ENCODE measurements at places on chromosomes 2 and 18.

DNA sequence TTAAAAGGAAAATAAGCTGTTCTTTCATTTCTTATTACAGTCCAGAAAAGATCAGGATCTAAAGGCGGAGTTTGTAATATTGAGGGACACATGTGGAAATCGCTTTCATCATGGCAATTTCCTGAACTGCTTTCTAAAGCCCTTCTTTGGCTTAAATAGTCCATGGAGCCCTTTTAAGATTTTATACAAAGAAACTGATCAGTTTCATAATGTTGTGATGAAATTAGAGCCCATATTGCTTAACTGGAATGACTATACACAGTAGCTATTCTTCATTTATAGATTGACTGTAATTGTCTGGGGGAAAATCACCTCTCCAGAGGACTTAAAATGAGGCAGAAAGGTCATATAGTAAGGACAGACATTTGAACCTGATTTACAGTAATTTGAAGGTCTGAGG, 322.2 kb downstream of the ETAA1 start:
- DNase-seq = no peak

DNA sequence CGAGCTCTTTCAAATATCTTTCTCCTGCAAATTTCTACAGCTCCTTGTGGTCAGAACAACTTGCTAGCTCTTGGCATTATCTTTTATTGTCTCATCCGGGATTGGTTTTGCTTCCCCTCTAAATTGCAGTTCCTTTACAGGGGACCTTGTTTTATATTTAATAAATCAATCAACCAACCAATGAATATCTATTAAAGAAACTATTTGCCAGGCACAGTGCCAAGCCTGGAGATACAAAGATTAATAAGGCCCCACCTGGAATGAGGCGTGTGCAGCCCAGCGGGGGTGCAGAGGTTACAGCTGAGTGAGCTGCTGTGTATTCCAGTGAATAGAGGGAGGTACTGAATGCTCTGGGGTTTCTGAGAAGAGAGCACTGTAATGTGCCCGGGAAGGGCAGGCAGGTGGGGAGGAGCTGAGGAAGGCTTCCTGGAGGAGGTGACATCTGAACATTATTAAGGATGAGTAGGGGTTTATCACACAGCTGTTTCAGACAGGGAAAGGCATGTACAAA, 51.8 kb downstream of the LIPG start:
- no peak for DNase-seq

GRCh38 chr2:118122594-118123281, 34.5 kb downstream of the INSIG2 start:
- DNase-seq = peak; percentile 43

- DNase-seq = no peak
Measured at GRCh38 chr18:61965311-61965710, 72.5 kb upstream of the RNF152 start.

DNA sequence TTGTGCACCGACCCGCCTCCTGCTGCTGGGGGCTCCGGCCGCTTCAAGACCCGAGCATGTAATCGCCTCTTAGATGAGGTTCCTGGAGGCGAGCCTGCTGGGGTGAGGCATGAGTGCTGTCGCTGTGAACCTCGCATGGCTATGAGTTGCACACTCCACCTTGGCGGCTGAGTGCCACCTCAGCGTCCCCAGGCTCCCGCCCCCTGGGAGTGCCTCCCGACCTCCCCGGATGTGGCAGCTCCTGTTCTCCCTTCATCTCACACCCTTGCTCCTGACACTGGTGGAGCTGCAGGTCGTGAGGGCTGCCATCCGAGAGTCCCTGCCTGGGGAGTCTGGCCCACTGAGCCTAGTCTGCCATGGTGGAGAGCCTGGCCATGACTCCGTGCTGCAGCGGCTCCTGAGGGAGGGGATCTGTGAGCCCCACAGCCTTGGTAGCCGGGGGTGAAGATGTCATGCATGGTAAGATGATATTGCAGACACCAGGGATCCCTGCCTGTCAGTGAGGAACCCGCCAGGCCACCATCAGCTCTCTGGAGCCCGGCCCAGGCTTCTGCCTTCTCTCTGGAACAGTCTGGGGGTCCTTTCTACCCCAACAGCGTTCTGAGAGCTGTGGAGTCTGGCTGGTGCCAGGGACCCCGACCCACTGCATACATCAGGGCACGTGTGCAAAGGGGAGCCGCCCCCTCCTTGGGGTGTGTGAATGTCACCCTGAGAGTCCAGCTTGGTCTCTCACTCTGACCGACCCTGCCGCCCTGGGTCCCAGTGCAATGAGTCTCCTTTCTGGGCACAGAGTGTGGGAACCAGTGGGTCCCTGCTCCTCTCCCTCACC, 61.6 kb upstream of the HS6ST1 start:
- DNase-seq = no peak

All from GM12878 (cell line).